ENCODE measurements at places on chromosomes 1 and 21.

DNA sequence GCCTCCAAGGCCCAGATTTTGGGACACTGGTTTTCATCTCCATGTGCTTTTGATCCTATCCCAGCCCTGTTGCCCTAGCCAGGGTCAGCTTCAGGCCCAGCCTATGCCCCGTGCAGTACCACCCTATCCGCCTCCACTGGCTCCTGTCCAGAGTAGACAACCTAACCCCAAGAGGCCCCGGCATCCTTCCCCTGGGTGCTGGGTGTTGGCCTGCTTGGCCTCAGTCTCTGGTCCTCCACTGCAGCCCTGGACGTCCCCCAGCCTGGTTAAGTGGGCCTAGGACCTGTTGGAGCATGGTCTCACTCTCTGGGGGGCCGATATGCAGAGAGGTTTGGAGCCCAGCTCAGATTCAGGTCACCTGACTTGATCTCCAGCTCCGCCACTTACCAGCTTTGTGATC, 1.6 kb downstream of the CSF3R start:
- DNase-seq = no peak

GRCh38 chr1:99571092-99571734, 74.7 kb upstream of the PALMD start:
- DNase-seq = no peak

GRCh38 chr21:45921917-45922316, 59.7 kb upstream of the COL6A1 start:
- DNase-seq = no peak

DNA sequence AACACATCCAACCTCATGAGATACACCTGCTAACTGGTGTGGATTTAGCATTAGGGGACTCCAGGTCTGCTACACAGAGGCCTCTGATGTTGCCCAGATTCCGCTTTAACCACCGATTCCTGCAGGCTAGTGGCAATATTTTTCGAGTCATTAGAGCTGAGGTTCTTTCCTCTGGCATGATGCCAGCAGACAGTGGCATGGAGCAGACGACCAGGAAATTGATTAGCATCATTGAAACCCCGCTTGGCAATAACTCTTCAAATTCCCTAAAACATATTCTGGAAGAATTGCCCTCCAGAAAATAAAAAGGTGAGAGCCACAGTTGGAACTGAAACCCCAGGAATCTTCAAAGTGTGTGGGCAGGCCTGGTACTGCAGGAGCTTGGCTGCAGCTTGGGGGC, 28.4 kb upstream of the ETV3 start:
- DNase-seq = no peak

GRCh38 chr1:161185282-161185682, 8.0 kb upstream of the B4GALT3 start:
- no peak for DNase-seq

Data from RCC 7860 (cell line).